Stimulated activated CD4-positive, alpha-beta T cell treated with anti-CD3 and anti-CD28 coated beads, Interleukin-2, amount 100 ng/mL, for 48 hours (primary cell): ENCODE measurements at places on chromosomes 11 and 22.

GRCh38 chr22:43860831-43861230 lies 1.5 kb downstream of the SULT4A1 start:
- no peak for DNase-seq

DNA sequence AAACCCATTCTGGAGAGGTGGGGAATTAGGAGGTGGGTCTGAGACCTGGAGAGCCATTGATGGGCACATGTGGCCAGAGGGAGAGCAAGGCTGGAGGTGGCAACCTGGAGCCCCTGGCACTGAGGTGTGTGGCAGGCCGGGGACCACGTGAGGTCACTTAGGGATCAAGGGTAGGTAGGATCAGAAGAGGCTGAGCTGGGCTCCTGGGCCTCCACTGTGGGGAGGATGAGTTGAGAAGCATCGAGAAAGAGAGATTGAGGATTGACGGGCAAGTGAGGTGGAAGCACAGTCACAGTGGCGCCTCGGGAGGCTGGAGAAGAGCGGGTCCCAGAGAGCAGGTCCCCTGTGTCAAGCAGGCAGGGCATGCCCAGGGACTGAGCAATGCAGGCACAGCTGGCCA lies 4.1 kb downstream of the GNAZ start:
- DNase-seq, result no peak

- no peak for DNase-seq
These were observed 35.8 kb upstream of the HSD17B12 start for GRCh38 chr11:43644621-43645299.

GRCh38 chr11:12725863-12726682 lies 51.9 kb downstream of the TEAD1 start:
- no peak for DNase-seq

DNA sequence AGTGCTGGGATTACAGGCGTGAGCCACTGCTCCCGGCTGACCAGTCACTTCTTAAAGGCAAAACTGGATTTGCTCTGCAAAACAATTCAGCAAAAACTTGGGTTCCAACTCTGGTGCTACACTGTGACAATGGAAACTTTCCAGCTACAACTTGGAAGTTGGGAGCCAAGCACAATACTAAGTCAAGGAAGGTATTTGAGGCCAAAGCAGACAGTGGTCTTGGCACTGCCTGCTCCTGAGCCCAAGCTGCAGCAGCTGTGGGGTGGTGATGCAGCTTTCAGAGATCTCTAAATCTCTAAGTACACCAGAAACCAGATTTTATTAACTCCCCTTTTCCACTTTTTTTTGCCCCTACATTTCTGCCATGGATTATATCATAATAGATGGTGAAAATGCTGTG lies 17.5 kb downstream of the ADM start:
- no peak for DNase-seq

DNA sequence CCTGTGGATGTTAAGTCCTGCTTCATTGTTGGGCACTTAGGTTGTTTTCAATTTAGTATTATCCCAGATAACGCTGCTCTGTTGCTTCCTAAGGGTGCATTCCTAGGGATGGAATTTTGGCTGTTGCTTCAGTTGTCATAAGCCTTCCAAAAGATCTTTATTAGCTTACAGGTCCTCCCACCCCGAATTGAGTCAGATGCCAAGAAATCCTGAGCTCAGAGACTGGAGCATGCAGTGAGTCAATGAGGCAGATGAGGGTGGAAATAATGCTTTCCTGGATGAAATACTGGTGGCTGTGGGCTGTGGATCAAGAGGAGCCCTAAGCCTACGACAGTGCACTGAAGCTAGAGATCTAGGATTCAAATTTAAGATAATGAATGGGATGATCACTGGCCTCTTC lies 10.7 kb upstream of the IL18BP start:
- DNase-seq, result no peak

DNA sequence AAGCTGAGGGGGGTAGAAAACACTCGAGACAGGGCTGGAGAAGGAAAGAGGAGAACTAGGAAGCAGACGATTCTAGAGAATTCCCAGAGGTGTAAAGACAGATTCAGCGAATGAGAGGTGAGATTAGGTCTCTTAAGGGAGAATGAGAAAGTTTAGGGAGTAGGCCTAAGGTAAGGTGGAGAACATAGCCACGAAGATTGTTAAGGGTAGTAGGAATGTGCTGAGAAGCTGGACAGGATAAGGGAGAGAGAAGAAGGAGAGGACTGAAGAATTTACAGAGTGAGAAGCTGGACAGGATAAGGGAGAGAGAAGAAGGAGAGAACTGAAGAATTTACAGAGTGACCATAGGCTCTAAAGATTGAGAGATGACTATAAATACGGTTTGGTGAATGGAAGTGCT lies 908 bp downstream of the PPME1 start:
- DNase-seq, result no peak

GRCh38 chr11:102926517-102926916 lies 29.0 kb downstream of the MMP13 start:
- no peak for DNase-seq

- DNase-seq, result no peak
These were observed 249.3 kb downstream of the DDX10 start for GRCh38 chr11:108914211-108914610.

DNA sequence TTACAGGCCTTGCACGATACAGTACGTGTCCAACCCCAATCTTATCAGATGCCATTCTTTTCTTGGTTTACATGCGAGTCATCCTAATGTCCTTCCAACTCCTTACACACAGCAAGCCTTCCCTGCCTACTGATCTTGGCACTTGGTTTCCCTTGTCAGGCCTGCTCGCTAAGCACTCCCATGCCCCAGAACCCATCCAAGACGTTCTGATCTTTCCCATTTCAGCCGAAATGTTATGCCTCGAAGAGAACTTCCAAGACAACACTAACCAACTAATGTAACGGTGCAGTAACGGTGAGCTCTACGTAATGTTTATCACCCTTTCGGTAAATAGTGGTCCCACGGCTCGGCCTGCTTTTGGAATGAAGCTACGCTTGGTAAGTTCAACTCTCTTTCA lies 521 bp downstream of the PES1 start:
- DNase-seq, result no peak

GRCh38 chr11:81365496-81365895 lies 1368.2 kb downstream of the FAM181B start:
- no peak for DNase-seq

DNA sequence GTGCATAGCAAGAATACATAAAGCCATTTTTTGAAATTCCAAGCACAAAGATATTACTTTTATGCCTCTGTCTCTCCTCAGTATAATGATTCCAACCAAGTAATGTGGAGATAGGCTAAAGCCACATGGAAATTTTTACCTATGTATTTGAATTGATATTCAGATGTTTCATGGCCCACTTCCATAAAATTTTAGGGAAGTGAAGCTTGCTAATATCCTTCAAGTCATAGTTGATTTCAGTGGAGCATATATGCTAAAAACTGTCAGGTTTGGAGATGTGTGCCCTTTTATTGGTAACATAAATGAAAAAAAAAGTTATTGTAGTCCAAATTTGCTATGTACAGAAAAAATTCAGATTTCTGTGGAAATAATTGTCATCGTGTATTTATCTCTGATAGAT lies 12.3 kb downstream of the MS4A4E start:
- DNase-seq, result no peak

- DNase-seq, result no peak
These were observed 210.7 kb downstream of the TBC1D22A start for GRCh38 chr22:46972901-46973831.

- DNase-seq, result no peak
These were observed 48.3 kb downstream of the RRAS2 start for GRCh38 chr11:14310679-14311078.

- no peak for DNase-seq
These were observed 100.5 kb upstream of the TIMP3 start for GRCh38 chr22:32701034-32701433.

GRCh38 chr11:115005663-115006062 lies 327.3 kb downstream of the NXPE2 start:
- DNase-seq, result no peak
